ENCODE measurements at places on chromosomes 6 and 20.

DNA sequence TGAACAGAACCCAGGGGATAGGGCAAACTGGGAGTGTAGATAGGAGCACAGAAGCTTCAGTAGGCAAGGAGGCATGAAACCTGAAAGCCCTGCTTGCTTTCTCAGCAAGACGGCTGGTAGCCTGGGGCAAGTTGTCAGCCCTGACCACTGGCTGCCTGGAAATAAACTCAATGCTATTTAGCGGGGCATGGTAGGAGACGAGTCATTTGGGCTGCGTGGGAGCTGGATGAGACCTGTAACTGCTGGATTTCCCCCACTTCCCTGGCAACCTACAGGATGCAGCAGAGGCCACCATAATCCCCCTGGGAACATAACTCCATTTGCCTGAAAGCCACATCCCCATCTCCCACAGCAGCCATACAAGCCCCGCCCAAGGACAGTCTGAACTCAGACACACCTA is 332.6 kb upstream of the TBX18 start:
- no peak for DNase-seq

- no peak for DNase-seq
Observed at GRCh38 chr6:39360378-39360777, 37.9 kb upstream of the KCNK16 start.

DNA sequence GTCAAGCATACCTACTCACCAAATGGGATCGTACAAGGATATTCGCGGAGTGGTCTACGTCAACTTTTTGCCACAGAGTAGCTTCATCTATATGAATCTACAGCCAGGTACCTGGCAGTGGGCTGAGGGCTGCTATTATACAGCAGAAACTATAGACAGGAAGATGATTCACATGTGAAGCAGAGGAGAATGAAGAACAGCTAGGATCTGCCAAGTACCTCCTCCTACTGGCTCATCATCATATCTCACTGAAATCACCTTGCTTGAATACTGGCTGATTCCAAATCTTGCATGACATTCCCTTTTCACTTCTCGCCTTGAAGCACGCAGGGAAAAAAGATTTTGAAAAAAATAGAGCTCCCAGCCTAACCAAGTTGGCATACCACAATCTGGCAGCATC is 488.7 kb upstream of the NRSN1 start:
- DNase-seq: no peak

- DNase-seq: no peak
Observed at GRCh38 chr20:7714549-7714948, 225.7 kb downstream of the HAO1 start.

DNA sequence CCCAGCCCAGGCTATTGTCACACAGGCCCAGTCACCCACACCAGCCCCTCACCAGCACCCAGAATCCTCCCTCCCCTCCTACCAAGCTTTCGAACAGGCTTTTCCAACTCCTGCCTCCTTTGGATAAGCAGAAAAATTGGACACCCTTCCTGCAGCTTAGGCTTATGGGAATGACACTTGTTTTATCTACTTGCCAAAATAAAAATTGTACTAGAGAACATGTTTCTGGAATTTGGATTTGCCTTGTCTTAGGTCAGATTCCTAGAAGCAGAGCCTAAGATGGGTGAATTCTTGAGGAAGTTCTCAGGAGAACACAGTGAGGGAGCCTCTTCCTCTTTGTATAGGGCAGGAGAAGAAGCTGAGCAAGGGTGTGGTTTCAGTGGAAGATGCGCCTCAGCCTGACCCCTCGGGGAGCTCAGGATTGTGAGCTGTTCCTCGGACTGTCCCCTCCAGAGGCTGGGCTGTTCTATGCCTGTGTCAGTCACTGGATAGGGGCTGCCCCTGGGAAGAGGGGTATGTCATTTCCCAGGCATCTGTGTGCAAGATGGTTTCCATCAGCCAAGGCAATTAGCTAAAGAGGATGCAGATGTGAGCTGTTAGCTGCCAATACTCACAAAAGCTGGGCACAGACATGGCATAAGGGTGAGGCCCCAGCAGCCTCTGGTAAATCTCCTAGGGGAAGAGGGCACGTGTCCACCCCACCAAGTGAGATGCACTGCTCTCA is 33.9 kb downstream of the ITPR3 start:
- DNase-seq: no peak

- DNase-seq: no peak
Observed at GRCh38 chr6:98498866-98499265, 335.5 kb upstream of the POU3F2 start.

DNA sequence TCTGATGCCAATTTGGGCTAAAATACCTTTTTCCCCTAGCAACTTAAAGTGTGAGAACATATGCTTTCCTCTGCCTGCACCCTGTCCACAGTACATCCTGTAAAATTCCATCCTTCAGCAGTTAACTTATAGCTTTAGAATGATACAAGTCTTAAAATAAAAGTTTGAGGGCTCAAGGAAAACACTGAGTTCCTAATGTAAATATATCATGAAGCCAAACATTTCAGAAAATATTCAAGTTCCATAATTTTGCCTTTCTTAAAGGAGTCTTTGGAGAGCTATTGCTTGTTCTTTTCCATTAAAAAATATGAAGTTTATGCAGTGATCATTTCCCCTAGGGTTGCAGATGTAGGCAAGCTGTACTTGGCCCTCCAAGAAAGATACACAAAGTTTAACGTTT is 303.8 kb downstream of the COL12A1 start:
- no peak for DNase-seq

Measured in stimulated activated CD8-positive, alpha-beta memory T cell treated with anti-CD3 and anti-CD28 coated beads, Interleukin-4, amount 100 ng/mL, for 4 hours (primary cell).